ENCODE measurements at places on chromosomes 13 and 19.

- DNase-seq, result no peak
Measured at GRCh38 chr19:38015216-38015615, 108.2 kb downstream of the SIPA1L3 start.

- DNase-seq, result no peak
Measured at GRCh38 chr13:93818345-93818744, 591.7 kb downstream of the GPC6 start.

GRCh38 chr19:42872608-42873007, 6.9 kb downstream of the PSG1 start:
- no peak for DNase-seq

DNA sequence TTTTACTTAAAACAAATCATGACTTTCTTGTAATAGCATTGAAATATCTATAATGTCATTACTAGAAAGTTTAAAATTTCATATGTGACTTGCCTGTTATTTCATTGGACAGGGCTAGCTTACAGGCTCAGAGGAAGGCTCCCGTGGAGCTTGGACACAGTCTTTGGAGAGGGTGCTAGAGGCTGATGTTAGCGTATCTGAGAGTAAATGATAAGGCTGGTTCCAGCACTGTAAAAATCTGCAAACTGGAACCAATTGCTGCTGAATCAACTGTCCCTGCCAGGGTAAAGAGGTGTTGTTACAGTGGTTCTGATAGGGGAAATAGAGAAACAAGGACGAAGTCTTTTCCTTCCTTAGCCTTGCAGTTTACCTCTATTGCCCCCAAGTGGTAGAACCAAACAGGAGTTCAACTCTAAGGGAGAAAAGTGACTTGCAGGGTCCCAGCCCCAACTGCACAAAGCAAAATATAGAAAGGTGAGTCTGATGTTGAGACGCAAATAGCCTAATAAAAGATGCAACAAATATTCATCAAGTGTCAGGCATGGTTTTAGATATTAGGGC, 901.7 kb downstream of the DIAPH3 start:
- no peak for DNase-seq

DNA sequence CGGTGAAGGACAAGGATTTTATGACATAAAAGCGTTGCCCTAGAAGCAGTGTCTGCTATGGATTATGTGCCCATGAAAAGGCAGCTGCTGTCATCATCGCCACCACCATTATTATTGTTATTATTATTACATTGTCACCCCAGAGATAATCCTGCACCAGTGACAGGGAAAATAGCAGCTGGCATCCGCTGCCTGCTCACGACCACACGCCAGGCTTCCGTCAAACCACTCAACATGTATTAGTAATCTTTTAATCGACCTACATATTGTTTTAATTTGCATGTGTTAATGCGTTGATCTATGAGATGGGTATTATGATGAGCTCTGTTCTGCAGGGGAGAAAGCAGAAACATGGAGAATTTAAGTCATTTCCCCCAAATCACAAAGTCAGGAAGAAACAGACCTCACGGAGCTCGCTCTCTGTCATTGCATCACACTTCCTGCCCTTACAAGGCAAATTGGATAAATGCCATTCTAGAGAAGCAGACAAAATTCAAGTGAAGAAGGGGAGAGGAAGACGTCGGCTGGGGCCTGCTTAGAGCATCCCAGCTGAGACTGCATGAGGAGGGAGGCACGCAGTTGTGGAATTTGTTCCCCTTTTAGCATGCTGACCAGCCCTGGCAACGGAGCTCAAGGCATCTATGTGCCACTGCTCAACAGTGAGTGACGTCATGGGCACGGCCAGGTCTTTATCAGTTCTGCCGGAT, at the start of gene FFAR3:
Gene FFAR3 (plus strand): TSS at position 594 of the 707 bp plus-strand sequence. CDS start 431 bp downstream, outside the sequence.
- peak; percentile 26 for DNase-seq

GRCh38 chr19:2507109-2507508, 31.2 kb downstream of the GADD45B start:
- no peak for DNase-seq

DNA sequence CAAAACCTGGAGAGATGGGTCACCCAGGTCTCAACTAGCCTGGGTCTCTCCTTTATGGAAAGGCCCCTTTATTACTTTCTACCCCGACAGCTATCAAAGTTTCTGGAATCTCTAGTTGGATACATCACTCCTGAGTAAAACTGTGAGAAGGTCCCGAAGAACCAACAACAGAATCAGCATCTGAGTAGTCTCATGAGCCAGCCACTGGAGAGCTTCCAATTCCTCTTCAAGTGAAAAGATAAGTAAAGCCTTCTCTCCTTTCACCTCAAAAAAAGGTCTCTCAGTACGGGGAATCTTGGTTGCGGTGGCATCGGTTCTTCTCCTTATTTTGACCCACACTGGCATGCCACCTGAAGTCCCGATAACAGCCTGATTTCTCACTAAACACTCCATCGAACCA, at the start of gene ERVV-1:
Gene ERVV-1 (plus strand): TSS at position 301 of the 400 bp plus-strand sequence. CDS start 170 bp downstream, outside the sequence.
- DNase-seq, result no peak
